ENCODE measurements at places on chromosomes 1 and 21. TPM values are rescaled to one million over a fixed set of nuclear protein-coding genes. Genes with fewer than 3 reads are reported as not detected.

- no peak for DNase-seq
These were observed 10.6 kb upstream of the DIP2A start for GRCh38 chr21:46448108-46448507.

- DNase-seq = no peak
These were observed 22.7 kb downstream of the PGBD5 start for GRCh38 chr1:230403442-230403841.

GRCh38 chr1:59266180-59266926 lies 30.5 kb upstream of the FGGY start:
- no peak for DNase-seq

DNA sequence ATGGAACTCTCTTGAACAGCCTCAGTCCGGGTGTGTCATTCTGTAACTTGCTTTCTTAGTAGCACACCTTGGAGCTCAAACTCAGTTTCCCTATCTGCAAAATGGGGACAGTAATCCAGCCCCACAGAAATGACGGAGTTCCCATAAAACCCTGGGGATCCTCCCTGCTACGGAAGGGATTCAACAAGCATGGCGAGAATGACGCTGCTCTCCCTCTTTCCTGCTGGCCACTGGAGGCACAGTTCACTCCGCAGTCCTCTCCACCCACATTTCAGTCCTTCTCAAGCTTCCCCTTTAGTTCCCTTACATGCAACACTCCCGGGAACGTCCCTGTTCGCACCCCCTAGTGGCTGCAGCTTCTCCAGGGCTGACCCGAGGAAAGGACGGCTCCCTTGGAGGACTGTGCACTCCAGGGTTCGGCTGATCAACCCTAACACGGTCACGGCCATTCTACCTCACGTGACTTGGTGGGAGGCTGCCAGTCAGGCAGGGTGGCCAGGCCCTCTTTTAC lies 20.6 kb downstream of the RUNX3 start:
- DNase-seq = no peak

GRCh38 chr1:78334952-78335351 lies 155.8 kb upstream of the PTGFR start:
- DNase-seq = no peak

DNA sequence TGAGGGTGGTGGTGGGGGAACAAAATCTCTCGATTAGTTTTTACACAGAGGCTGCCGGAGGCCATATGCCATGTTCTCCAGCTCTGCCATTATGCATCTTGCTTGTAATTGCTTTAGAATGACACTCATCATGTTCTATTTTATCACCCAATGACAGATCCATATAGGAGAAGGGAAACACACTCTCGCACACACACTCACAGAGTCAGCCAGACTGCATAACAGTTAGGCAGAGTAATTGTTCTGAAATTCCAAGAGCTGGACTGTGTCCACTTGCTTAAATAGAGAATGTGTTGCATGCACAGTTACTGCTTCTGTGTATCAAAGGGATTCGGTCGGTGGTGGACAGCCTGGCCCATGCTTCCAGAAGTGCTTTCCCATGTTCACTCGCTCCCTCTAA lies 30.6 kb downstream of the KCND3 start:
- no peak for DNase-seq

DNA sequence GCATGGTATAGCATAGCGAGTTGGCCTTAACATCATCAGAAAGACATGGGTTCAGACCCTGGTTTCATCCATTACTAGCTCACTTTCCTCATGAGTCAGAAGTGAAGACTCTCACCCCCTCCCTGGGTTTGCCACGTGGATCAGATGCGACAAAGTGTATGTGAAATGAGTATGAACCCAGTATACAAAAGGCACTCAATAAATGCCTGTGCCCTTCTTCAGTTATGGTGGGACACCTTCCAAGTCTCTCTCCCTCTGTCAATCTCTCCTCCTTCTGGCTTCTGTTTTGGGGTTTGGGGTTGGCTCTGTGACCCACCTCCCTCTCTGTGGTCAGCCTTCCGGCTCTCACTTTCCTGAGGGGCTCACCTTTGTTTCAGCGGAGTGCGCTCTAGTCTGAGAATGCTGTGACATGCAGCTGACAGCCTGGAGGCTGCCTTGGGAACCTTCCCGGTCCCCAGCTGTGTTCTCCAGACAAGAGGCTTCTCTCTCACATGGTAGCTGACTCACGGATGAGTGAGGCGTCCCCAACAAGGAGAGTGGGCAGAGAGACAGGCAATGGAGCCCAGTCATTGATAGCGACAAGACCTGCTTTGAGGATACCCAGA lies 155.0 kb upstream of the EDN2 start:
- no peak for DNase-seq

DNA sequence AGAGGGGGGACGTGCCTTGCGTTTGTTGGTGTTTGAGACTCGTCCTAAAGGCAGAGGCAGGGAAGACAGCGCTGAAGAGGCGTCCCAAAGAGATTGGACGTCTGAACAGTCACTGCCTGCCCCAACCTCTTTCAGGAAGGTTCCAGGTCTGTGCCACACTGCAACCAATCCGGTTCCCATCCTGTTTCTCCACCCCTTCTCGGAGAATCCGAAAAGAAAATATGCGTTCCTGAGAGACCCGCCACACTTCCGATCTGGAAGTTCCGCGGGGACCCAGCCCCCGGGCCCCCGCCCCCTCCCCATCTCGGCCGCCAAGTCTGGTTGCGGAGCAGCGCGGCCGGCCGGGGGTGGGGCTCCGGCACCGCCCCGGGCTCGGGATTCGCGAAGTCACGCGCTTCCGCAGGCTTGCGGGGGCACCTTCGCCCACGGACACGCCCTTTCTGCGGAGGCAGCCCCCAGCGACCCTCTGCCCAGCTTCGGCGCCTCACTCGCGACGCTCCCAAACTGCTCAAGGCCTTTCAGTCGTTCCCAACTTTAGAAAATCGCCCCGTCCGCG lies 124.5 kb upstream of the DPYD start:
- no peak for DNase-seq

DNA sequence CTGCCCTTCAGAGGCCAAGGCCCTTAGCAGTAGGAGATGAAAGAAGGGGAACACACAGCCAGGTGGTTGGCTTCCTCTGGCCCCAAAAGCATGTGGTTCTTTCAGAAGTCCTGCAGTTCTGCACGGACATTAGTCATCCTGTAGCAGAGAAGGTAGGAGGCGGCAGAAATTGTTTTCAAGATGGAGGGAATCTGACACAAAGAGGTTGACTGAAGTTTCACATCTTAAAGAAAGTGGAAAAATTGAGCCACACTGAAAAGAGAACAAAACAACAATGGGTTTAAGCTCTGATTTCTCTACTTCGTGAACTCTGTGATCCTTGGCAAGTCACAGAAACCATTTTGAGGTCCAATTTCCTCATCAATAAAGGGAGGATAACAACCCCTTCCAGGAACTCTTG lies 125.3 kb upstream of the DNAH14 start:
- no peak for DNase-seq

- DNase-seq = peak; percentile 66
These were observed 4.8 kb downstream of the BARHL2 start for GRCh38 chr1:90712153-90712856.

GRCh38 chr1:47436304-47436978 lies 1.4 kb upstream of the FOXD2 start:
- DNase-seq = peak; percentile 94

GRCh38 chr1:85258536-85259117 lies 835 bp downstream of the C1orf52 start:
- DNase-seq = no peak

DNA sequence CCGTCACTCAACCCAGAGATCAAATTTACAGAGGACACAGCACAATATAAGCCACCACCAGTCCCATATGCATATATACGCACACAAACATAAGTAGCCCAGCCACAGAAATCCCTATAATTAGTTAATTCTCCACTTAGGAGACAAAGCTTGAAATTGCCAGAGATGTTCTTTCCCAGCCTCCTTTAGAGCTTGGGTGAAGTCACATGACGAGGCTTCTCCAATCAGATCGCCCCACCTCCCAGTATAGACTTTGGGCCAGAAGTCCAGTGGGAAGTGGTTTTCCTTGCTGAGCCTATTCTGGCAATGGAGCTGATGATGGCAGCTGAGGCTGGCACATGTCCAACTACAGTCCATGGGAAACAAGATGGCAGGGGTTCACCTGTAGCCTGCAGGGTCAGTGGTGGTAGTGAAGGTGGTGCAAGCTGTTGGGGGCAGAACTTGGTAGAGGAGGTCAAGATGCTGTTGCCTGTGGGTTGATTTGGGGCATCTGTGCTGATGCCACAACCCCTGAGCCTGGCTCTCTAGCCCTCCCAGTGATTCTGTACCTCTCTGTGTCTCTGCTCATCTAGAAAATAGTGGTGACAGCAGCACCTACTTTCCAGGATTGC lies 535.9 kb downstream of the MATN1 start:
- peak; percentile 68 for DNase-seq

The ST3GAL3 gene
- 34.6 TPM for total RNA-seq

The ZNF691 gene
- total RNA-seq = 11.4 TPM

The LCK gene
- total RNA-seq = 0.42 TPM

The PKNOX1 gene
- total RNA-seq = 10.3 TPM

The RGS8 gene
- 0.17 TPM for total RNA-seq

The TLCD4 gene
- total RNA-seq = 15.9 TPM

The LMOD1 gene
- 1,321 TPM for total RNA-seq
